Esophagus muscularis mucosa (tissue), 4 donors: ENCODE measurements at places on chromosomes 13 and 19. TPM values are rescaled to one million over a fixed set of nuclear protein-coding genes. Genes with fewer than 3 reads are reported as not detected.

ZNF829 gene
- total RNA-seq: 2.5 TPM

CLEC4G gene
- 2.5 TPM for total RNA-seq

CEACAM16 gene
- total RNA-seq: not detected

KIR2DL3 gene
- not detected for total RNA-seq

TBXA2R gene
- total RNA-seq: 5.4 TPM

TJP3 gene
- 0.06 TPM for total RNA-seq

N4BP2L1 gene
- total RNA-seq: 10.8 TPM

UBA52 gene
- 800 TPM for total RNA-seq

LIM2 gene
- not detected for total RNA-seq
